ENCODE measurements at places on chromosomes 7 and 10.

DNA sequence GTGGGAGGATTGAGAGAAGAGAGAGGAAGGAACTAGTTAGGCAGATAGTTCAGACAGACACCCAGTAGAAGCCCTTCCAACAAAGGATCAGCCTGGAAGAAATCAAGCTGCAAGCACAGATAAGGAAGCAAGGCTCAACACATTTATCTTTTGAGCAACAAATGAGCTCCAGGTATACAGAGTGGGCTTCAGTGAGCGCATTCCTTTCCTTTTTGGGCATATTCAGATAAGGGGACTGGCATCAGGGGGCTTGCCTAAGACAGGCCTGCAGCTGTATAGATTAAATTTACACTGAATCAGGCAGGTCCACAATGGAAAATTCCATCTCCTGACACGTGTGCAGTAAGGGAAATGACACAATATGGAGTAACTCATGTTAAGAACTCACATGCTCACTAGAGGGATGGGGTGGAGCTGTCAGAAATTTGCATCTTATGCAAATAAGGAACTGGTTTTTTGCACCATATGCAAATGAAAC lies 147.2 kb downstream of the AKR1D1 start:
- DNase-seq: no peak

- DNase-seq: no peak
Observed at GRCh38 chr7:117707080-117707479, 166.2 kb downstream of the CTTNBP2 start.

DNA sequence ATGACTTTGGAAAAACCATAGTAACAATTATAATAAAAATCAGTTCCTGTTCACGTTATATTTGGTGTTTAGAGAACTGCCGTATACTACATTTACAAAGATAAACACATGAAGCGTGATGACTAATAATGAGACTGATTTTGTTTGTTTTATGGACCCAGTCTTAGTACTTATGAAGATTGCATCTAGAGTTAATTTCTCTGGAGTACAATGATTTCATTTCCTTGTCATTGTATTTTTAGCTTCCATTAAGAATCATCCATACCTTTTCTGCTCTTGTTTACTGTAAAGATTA lies 2.9 kb downstream of the RBM20 start:
- DNase-seq: no peak

DNA sequence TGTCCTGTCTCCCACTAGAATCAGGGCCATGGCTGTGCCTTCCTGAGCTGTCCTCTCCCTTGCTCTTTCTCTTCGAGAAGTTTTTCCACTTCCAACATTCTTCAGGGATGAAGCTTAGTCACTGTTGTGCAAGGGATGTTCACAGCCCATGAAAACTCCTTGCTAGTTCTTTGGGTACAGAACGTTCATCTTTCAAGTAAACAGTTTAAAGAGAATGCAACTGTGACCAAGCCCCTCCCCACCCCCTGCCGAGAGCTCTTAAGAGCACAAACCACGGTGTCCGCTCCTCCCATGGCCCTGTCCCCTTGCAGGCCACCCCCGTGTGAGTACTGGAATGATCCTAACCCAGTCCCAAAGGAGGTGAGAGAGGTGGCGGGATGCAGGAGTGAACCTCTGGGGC lies 161.1 kb upstream of the RHEB start:
- no peak for DNase-seq

GRCh38 chr10:29317027-29317420 lies 28.2 kb downstream of the LYZL1 start:
- DNase-seq: no peak

GRCh38 chr10:133151543-133151972 lies 8.5 kb upstream of the KNDC1 start:
- no peak for DNase-seq

- no peak for DNase-seq
Observed at GRCh38 chr10:29344073-29344820, 55.4 kb downstream of the LYZL1 start.

- DNase-seq: no peak
Observed at GRCh38 chr7:31663072-31663471, 23.9 kb upstream of the PPP1R17 start.

DNA sequence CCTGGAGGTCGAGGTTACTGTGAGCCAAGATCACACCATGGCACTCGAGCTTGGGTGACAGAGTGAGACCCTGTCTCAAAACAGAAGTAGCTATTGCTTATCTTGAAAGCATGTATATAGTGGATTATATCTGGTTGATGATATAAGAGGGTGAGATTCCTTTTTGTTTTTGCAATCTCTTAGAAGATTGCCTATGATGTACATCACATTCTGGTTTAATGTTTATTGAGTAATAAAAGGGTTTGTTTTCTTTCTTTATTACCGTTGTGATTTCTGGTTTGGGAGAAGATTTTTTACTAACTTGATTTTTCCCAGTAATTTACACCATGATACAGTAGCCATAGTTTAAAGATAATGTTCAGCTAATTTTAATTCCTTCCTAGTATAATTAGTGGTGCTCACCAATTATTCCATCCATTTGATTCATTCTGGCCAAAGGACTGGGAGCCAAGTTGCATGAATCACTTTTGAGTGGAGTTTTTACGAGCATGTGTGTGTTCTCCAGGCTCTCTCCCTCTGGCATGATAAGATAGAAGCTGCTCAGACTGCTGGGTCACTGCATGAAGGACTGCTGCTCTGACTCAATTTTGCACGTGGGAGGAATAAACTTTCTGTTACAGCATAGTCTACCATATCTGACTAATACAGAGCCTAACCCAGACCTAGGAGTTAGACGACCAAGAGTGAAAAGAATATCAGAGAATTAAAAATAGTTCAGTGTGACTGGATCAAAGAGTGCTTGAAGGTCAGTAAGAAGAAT lies 13.5 kb upstream of the TSPAN13 start:
- DNase-seq: no peak

GRCh38 chr10:103445767-103446567 lies 6.2 kb downstream of the CALHM2 start:
- DNase-seq: no peak

GRCh38 chr10:11191190-11191589 lies 173.5 kb downstream of the CELF2 start:
- no peak for DNase-seq

DNA sequence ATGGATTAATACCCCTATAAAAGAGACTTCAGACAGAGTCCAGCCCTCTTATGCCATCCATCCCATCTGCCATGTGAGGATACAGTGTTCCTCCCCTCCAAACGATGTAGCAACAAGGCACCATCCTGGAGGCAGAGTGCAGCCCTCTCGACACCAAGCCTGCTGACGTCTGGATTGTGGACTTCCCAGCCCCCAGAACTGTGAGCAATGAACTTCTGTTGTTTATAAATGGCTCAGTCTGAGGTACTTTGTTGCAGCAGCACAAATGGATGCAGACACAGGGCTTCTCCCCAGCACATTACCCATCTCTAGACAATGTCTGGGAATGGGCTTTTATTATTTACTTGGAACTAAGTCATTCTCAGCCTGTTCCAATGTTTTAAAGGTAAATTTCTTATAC lies 195.6 kb downstream of the WDR37 start:
- DNase-seq: no peak

- DNase-seq: no peak
Observed at GRCh38 chr7:134599371-134599770, 47.3 kb upstream of the BPGM start.

GRCh38 chr7:17516771-17517170 lies 218.3 kb downstream of the AHR start:
- DNase-seq: no peak

DNA sequence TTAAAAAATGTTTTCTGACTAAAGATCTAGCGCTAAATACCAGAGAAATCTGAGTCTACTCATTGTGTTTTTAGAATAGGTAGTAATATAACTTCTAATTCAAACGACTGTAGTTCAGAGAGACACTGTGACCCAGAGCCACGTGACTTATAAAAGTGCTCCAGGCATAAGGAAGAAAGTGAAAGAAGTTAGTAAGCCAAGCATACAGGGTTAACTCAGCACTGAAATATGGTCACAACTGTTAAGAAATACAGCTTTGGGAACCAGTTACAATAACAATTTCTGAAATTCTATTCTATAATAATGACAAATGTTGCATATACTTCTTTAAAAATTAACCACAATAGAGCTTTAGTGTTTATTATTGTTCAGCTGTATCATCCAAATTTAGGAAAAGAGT lies 119.1 kb downstream of the TFEC start:
- DNase-seq: no peak

DNA sequence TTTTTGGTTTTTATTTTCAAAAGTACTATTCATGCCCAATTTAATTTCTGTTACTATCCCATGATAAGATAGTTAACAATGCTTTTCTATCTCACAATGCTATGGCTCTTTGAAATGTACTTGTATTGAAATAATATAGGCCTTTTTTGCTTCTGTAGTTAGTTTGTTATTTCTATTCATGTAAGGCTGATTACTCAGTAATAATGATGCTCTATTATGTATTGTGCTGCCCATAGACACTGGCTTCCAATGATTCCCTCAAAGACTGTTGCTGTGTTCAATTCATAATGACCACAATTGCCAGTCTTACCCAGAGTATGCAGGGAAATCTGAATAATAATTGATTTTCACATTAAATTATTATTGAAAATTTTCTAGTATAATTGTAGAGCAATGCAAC lies 155.5 kb upstream of the POT1 start:
- DNase-seq: no peak

GRCh38 chr7:23004247-23004520 lies 9.7 kb downstream of the HYCC1 start:
- no peak for DNase-seq

- no peak for DNase-seq
Observed at GRCh38 chr7:141072548-141073172, 1.2 kb upstream of the TMEM178B start.

Measured in hematopoietic multipotent progenitor cell (in vitro differentiated cells).